ENCODE measurements at places on chromosomes 5 and 9.

DNA sequence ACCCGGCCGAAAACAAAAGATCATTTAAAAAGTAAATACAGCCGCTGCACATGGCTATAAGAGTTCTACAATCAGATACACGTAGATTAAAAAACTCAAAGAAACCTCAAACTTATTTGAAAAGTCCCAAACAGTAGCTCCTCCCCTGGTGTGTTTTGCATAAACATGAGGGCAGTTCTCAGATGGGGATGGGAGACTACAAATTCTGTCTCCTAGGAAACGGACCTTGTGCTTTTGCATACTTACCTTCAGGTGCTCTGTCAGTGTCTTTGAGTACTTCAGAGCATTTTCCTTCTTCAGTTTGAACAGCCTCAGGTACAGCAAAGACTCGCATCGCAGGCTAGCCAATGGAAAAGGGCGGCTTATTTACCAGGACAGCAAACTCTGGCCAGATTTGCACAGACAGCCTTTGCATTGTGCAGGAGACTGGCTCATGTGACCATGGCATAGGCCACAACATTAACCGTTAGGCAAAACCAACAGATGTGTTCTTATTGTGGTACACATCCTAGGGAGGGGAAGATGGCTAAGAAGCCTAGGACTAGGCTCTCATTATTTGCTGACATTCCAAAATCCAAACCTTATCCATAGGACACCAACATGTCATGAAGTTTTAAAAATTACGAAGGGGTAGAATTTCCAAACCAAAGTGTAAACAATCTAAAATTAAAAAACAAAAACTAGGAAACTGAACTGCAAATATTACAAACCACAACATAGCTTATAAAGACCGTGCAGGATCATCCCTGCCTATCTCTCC, 12.8 kb downstream of the LEAP2 start:
- DNase-seq: no peak

DNA sequence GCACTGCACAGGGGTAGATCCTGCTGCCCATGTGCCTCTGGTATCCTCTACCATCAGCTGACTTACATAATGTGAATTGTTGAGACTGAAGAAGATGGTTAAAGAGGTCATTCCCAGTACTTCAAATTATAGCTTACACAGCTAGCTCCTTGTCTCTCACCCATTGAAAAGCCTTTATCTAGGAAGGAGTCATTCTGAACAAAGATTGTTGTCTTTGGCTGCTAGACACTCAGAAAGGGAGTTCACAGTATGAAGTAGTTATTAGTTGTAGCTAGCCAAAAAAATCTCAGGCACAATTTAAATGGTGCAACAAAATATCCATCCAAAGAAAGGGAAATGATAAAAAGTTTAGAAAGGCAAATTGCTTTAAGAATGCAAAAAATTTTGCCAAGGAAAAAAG, 102.0 kb upstream of the NREP start:
- DNase-seq: no peak

- no peak for DNase-seq
Observed at GRCh38 chr5:168836603-168837231, 257.5 kb upstream of the PANK3 start.

- no peak for DNase-seq
Observed at GRCh38 chr9:14251154-14252071, 62.5 kb downstream of the NFIB start.

- no peak for DNase-seq
Observed at GRCh38 chr9:127185931-127186781, 63.7 kb upstream of the ANGPTL2 start.

DNA sequence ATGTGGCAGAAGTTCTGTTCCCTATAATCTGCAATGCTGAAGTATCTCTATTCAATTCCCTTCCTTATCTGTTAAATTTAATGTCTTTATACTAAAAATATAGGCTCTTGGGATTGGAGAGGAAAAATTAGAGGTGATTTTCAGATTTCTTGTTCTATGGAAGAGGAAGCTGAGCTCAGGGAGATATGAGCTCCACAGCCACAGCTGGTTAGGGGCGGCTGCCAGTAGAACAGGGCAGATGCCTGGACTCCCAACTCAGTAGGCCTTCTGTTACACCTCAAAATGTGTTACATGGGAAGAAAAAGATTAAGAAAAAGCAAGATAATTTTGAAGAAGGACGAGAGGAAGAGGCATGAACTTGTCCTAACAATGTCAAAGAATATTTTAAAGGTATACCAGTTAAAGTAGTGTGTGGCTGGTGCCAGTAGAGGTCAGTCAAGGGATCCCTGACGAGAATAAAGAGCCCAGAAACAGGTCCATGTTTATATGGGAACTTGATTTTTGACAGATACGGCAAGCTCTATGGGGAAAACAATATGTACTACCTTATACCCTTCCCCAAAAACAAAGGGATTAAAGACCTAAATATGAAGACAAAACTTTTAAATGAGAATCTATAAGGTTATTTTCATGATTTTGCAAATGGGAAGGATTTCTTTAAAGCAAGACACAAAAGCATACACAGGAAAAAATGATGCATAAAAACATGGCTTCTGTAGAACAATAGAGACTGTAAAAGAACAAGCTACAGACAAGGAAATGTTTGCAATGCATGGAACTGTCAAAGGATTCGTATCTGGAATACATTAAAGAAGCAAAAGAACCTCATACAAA, 28.7 kb downstream of the DNAJC21 start:
- no peak for DNase-seq

- DNase-seq: no peak
Observed at GRCh38 chr5:26009742-26010141, 1028.6 kb downstream of the CDH9 start.

DNA sequence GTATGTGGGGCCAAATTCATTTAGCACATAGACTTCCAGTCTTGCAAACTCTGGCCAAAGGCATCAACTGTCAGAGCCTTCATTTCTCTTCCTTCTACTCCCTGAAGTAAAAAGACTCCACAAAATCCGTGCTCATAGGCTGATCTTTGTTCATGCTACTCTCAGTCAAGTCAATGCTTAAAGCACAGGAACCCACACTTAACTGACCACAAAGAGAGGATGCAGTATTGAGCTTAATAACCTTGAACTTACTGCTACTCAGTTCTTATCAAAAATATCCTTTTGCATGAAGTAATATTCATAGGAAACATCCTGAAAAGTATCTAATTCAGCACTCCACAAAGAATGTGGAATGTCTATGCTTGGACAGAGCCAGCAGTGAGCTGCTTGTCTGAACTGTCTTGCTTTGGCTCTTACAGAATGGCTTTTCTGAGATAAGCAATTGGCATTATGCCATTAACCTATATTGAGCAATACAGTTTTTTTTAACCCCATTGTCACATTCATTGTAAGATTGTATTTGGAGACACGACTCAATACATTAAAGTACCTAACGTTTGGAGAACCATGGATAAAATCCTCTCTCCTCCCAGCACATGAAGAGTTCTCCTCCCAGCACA, 21.7 kb downstream of the LPAR1 start:
- no peak for DNase-seq

DNA sequence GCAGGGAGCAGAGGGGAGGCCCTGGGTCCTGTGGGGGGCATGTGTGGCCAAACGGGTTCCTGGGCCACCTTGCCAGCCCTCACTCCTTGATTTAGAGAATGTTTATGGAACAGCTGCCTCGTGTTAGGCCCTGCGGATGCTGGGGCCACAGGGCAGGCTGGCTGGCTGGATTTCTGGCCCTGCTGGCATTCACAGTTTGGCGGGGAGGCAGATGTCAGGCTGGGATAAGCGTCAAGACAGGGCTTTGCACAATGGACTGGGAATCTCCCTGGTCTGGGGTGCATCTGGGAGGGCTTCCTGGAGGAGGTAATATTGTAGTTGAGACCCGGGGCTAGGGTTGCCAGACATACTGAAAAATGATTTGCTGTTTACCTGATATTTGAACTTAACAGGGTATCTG, 13.8 kb downstream of the NCS1 start:
- DNase-seq: no peak

GRCh38 chr5:83595217-83595616, 123.7 kb downstream of the VCAN start:
- DNase-seq: no peak

DNA sequence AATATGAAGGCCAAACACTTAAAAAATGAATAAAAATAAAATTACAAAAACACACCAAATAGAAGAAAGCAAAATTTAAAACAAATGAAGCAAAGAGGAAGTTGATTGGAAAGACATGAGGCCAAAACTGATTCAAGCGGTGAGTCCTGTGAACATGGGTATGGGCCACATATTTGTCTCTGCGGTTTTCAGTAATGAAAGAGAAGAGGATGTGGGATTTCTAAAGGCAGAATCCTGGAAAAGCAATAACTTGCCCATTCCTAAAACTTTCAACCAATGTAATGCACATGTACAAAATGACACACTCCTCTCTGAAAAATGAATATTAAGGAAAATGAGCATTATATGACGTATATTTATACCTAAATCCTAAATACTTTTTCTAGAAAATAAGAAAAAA, 263.7 kb downstream of the SEMA5A start:
- DNase-seq: no peak

DNA sequence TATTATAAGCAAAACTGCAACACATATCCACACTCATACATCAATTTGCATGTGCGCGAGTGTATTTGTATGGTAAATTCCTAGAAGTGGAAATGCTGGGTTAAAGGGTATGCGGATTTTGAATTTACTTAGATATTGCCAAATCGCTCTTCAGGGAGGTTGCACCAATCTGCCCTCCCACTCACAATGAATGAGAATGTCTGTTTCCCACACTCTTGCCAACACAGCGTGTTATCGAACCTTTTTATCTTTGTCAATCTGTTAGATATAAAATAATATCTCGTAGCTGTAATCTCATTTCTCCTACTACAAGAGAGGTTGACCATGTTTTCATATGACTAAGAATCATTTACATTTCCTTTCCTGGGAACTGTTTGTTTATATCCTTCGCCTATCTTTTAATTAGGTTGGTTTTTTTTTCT, 35.7 kb downstream of the LHX2 start:
- DNase-seq: no peak

DNA sequence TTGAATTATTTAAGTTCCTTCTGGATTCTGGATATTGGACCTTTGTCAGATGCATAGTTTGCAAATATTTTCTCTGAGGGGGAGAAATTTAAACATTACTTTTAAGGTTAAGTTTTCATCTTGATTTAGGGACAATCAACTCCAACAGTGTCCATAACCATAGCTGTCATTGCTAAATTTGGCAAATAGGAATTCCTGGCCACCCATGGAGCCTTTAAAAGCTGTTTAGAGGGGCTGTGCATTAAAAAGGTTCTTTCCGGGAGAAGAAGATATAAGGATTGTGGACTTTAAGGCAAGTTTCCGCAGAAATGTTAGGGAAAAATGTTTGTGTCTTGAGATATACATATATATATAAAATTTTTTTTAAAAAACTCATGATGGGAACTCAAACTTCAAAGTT, 339.7 kb downstream of the ADAMTS6 start:
- DNase-seq: no peak

- no peak for DNase-seq
Observed at GRCh38 chr9:136328622-136329041, 1.3 kb downstream of the GPSM1 start.

DNA sequence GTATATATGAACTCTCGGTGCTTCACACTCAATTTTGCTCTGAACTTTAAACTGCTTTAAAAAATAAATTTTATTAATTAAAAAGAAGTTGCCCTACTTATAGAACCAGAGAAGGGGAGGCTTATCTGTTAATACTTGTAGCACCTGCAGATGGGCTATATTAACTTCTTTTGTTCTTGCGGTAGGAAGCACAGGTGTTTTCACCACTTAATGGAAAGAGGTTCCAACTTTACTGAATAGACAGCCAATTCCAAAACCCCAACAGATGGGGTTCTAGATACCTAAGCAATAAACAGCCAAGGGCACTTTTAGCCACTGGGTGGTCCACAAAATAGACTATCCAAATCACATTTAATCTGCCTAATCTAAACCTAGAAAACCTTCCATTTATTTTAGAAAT, 65.4 kb downstream of the SSBP2 start:
- DNase-seq: no peak

- DNase-seq: no peak
Observed at GRCh38 chr5:79302454-79302853, 66.5 kb downstream of the JMY start.

DNA sequence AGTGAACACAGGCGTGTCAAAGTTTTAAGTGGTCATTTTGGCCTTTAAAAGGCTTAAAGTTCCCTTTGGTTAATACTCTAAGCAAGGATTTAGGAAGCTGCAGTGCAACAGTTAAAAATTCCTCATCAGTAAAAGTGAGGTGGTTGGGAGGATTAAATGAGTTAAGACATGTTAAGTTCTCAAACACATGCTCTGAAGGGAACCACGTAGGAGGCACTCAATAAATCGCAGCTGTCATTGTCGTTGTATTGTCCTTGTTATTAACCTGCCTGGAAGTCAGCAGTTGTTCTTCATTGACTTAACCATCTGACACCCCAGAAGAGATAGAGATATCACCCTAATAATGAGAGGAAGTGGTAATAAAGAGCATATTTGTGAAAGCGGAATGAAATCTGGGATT, 247.5 kb downstream of the MARCHF11 start:
- no peak for DNase-seq

- no peak for DNase-seq
Observed at GRCh38 chr5:1360861-1361260, 16.0 kb upstream of the CLPTM1L start.

- peak; percentile 33 for DNase-seq
Observed at GRCh38 chr5:10533226-10533625, 30.6 kb upstream of the ANKRD33B start.

- no peak for DNase-seq
Observed at GRCh38 chr5:123720955-123721354, 209.0 kb downstream of the CSNK1G3 start.

- DNase-seq: no peak
Observed at GRCh38 chr9:109409773-109410397, 88.2 kb downstream of the PTPN3 start.

DNA sequence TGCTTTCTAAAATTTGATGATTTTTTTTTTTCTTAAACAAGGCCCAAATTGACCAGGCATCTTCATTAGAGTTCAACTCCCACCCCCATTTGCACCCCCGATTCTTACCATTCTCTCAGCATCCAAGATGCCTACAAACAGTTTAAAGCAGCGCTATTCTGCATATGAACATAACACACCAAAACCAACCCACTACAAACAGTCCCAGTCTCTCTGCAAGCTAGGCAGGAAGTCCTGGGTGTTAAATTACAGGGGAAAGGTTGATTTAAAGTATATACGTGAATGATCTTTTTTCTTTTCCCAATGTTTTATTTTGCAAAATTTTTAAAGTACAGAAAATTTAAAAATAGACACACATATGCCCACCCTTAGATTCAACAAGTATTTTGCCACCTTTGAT, 127.0 kb downstream of the ADAMTS12 start:
- no peak for DNase-seq
